ENCODE measurements at places on chromosomes 7 and 10.

DNA sequence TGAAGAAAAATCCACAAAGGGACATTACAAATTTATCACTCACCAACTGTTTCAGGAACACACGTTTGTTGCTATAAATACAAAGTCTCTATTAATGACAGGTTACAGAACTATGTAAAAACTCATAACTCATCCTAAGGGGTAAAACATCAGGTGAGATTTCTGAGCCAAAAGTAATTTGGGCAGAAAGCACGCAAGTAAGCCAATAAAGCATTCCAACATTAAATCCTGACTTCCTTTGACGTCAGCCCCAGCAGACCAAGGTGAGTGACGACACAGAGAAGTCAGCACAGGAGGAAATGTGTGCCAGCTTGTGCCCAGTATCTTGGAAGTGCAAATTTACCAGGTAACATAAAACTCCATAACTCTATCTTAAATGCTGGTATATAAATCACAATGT lies 45.7 kb downstream of the IMMP2L start:
- no peak for DNase-seq

GRCh38 chr7:100896732-100897608 lies 1.3 kb upstream of the ACHE start:
- peak; percentile 15 for DNase-seq

DNA sequence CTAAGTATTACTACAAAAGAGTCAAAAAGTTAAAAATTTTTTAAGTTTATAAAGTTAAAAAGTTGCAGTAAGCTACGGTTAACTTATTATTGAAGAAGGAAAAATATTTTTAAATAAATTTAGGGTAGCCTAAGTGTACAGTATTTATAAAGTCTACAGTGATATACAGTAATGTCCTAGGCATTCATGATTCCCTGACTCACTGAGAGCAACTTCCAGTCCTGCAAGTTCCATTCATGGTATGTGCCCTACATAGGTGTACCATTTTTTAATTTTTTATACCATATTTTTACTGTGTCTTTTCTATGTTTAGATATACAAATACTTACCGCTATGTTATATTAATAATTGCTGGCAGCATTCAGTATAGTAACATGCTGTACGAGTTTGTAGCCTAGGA lies 92.3 kb downstream of the CTNNA3 start:
- no peak for DNase-seq

GRCh38 chr7:13949939-13950338 lies 39.5 kb downstream of the ETV1 start:
- DNase-seq = no peak

DNA sequence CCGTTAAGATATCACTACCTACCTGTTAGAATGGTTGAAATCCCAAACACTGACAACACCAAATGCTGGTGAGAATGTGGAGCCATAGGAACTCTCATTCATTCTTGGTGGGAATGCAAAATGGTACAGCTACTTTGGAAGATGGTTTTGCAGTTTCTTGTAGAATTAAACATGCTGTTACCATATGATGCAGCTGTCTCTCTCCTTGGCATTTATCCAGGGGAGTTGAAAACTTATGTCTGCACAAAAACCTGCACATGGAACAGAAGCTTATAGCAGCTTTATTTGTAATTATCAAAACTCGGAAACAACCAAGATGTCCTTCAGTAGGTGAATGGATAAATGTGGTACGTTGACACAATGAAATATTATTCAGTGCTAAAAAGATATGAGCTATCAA lies 199.5 kb downstream of the BICC1 start:
- DNase-seq = no peak

Data from NCI-H345 (cell line).